ENCODE measurements at places on chromosomes 5 and 9.

- DNase-seq = no peak
These were observed 50.8 kb upstream of the CTNNA1 start for GRCh38 chr5:138702166-138703077.

GRCh38 chr9:100426530-100427365, at the start of gene MSANTD3:
Gene MSANTD3, plus strand, starts transcription at chr9:100427143. Its CDS starts 14,796 bp downstream, at chr9:100441939.
- DNase-seq = peak; percentile 89

- DNase-seq = no peak
These were observed 186.6 kb downstream of the SMC2 start for GRCh38 chr9:104280711-104281110.

DNA sequence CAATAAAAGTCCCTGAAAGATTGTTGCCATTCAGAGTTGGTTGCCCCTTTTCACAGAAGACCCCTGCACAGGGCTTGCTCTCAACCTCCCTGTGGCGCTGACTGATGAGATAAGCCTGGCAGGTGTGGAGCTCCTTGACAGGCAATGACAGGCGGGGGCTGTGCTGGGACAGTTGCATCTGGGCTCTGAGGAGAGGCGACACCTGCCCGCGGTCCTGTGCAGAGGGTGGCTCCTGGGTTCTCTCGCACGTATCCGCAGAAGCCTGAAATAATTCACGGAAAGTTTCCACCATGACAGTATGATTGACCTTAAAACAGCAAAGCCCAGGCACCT, 19.8 kb upstream of the EXOC3 start:
- no peak for DNase-seq

DNA sequence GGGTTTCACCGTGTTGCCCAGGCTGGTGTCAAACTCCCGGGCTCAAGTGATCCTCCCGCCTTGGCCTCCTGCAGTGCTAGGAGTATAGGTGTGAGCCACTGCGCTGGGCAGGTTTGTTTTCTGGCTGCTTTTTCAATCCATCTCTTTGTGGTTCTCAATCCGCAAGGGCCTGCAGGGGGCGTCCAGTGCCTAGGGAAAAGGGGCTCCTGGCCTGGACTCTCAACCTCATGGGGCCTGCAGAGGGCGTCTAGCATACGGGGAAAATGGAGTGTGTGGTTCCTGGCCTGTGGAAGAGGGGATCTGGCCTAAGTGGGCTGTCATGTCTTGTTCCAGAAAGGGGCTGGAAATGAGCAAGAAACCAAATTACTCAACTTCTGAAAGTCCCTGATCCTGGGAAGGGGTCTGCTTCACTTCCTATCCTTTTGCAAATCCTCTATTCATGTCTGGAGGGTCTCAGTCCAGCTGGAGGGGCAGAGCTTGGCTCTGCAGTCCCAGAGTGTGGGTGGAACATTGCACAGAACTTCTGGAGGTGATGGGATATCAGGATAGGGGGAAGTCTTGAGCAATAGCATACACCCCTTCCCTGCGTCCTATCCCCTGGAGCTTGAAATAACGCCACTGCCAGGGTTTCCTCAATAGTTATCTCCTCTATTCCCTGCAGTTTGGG, 12.7 kb upstream of the CCL27 start:
- DNase-seq = peak; percentile 71

- no peak for DNase-seq
These were observed 10.8 kb downstream of the CDC37L1 start for GRCh38 chr9:4690144-4690543.

DNA sequence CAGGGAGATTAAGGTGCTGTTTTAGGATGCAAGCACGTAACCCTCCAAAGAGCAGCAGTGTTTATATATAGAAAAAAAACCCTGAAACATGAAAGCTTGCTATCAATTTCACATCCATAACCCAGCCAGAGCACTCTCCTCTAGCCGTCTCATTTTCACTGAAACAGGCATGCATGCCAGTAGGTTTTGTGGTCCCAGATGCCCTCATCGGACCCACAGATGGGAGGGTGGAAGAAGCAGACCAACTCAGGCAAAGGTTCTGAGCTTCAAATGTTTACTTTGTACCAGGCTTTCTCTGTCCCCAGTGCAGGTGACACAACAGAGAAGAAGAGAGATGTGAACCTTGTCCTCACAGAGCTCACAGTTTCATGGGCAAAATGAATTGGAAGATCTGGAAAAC, 127.4 kb upstream of the ATP10B start:
- DNase-seq = no peak

DNA sequence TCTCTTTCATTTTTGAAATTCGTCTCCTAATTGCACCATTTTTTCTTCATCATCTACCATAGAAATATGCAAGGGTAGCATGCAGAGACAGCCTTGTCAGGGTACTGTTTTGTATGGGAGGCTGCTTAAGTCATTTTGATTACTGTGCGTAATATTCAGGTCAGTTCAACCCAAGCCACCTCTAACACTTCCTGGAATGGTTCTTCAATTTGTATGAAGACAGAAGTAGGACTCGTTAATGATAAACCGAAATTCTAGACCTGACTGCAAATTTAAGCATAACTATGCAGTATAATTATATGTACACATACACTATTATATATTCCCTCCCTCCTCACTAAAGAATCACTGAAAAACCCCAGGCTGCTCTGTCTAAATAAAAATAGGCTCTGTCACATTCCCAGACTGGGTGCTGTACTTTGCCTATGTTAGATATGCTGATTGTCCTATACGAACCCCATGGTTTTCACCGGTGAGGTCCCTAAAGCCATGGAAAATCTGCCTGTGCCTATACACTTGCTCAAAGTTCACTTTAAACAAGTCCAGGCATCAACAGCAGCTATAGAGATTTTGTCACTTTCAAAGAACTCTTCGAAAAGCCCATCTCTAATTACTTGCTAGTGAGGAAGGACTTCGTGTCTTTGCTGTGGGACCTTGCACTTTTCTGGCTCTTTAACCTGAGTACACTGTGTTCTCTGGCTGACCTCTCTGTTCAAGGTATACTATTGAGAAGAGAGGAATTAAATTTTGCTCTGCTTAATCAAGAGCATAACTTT, 352.1 kb upstream of the CD180 start:
- DNase-seq = no peak

DNA sequence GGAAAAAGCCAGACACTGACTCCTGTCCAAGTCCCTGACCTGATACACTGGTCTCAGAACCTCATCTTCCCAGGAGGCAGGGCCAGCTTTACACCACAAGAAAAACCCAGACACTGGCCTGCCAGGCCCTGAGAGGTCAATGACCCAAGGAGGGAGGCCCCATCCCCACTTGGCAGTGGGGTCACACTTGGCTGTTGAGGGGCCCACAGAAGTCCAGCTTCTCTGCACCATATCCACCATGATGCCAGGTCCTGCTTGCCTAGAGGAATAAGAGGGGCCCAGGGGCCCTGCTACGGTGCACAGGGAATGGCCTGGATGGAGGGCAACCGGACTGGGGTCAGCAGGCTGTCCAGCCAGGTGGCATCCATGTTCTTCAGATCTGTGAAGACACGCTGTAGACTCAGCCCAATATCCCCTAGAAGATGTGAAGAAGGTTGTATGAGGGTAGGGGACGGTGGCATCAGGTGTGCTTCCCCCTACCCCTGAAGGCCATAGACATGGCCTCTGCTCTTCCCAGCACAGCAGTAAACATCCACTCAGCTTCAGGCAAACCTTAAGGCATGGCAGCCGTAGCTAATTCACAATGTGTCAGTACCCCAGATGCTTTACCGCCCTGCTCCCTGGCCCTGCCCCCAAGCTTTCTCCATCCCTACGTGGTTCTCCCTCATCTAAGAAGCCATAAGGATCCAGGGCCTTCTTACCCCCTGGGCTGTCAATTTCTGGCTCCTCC, 6.7 kb downstream of the IRF1 start:
- DNase-seq = no peak

DNA sequence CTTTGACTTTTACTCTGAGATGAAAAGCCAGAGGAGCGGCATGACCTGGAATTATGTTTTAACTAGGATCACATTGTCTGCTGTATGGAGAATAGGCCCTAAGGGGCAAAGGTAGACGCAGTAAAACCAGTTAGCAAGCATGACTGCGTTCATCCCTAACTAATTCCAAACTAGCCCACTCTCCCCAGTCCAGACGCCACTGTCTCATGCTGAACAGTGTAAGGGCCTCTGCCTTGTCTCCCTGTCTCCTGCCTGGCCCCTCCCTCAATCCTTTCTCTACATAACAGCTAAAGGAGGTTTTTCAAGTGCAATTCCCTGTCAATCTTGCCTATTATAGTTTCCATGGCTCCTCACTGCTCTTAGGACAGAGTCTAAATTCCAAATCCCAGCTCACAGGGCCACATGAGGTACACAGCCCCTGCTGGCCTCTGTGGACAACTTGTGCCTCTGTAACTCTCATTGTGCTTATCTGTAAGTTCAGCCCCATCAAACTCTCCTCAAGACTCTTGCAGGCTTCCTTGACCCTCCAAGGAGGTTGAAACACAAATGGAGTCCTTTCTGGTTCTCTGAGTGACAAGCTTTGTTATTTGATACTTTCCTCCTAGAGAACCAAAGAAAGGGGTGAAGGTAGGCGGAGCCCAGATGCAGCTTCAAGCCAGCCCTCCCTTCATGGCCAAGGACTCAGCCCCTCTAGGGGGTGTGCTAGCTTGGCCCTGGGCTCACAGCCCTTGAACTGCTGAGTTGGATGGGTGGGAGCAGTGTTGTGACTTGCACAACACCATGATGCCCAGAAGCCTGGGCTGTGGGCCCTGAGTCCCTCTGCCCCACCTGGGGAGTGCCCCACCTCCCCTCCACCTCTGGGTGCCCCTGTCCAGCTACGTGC, 16.0 kb upstream of the SLC22A4 start:
- no peak for DNase-seq

GRCh38 chr9:126386088-126386487, 59.5 kb downstream of the MVB12B start:
- DNase-seq = no peak

DNA sequence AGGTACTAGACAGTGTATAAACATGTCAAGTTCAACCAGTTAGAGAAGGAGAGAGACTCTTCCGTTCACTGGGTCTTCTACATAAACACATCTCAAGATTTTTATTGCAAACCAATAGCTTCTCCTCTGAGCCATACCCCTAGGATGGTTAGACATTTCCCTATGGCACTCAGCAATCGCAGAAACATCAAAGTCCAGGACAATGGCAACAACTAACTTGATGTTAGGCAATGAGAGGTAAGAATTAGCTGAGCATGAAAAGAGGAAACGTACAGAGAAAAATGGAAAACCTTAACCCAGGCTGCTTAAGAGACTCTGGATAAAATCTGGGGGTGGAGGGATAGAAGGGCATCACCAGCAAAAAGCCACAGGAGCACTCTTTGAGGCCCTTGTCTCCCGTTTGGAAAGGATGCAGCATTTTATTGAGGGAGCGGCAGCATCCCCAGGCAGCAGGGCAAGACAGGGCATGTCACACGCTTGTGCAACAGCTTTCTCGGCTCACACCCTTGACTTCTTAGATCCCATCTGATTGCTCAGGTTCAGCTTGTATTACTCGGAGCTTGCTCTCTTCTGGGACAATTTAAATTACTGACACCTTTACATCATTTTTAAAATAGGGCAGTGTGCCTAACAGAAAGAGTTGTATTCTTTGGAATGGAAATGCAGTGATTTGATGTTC, 8.6 kb upstream of the PSAT1 start:
- no peak for DNase-seq

DNA sequence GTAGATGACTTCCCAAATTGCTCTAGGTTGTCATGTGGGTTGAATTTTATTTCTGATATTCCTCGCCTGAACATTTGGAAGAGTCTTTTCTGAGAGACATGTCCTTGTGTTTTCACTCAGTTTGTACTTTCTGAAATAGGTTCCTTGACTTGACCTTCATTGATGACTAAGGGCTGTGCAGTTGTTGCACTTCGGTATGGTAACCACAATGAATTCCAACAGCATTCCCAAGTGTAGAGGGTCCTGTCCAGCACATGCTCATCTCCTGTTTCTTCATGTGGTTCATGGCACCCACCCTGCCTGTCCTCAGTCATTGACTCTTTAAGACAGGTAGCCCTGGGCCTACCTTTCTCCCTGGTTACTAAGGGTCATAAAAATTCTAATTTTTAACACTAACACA, 527.8 kb downstream of the MTRR start:
- DNase-seq = peak; percentile 73

GRCh38 chr5:85823462-85824426, 794.0 kb upstream of the COX7C start:
- no peak for DNase-seq

DNA sequence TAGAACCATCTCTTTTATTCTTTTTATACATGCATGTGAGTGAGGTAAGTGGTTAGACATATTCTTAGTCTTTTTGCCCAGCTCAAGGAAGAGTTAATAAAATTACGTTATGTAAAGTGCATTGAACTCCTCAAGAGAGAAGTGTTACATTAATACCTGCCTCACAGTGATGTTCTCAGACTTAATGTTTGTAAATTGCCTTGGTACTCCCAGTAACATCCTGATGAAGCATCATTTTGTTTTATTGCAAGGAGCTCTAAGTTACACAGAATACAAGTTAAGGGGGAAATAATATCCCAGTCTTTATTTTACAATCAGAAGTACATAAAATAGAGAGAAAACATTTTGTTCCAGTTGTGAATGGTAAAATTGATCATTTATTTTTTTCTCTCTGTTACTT, 89.5 kb upstream of the ARRDC3 start:
- no peak for DNase-seq

GRCh38 chr9:115715666-115716065, 437.9 kb upstream of the PAPPA start:
- DNase-seq = no peak

- no peak for DNase-seq
These were observed 65.3 kb upstream of the SMC2 start for GRCh38 chr9:104028827-104029226.

- DNase-seq = no peak
These were observed 2.2 kb upstream of the PTGS1 start for GRCh38 chr9:122368642-122369041.

DNA sequence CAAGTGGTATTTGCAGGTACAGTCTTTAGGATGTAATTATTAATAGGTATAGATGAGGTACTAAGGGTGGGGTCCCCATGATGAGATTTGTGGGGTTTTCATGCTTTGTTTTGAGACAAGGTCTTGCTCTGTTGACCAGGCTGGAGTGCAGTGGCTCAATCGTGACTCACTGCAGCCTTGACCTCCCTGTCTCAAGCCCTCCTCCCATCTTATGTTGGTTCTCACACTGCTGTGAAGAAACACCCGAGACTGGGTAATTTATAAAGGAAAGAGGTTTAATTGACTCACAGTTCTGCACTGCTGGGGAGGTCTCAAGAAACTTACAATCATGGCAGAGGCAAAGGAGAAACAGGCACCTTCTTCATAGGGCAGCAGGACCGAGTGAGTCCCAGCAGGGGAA, 217.5 kb downstream of the CDK5RAP2 start:
- no peak for DNase-seq

DNA sequence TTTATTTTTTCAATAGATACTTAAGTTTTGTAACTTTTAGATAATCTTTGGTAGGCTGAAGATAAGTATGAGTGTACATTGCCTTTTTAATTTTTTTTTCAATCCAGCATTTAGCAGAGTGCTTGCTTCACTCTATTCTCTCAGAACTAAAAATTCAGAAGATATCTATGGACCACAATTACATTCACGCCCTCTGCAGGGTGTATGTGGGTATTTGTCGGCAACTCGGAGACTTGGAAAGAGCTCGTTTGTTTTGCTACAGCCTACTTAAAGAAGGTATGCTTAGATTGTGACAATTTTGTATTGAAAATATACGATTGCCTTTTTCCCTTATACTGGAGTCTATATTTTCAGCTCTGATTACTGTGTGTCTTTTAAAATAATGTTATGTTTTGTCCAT, 43.8 kb downstream of the ICE1 start:
- DNase-seq = no peak

GRCh38 chr5:135013947-135014570, 20.0 kb downstream of the PITX1 start:
- no peak for DNase-seq

Measured in fibroblast of skin of back (primary cell).